ENCODE measurements at places on chromosomes 5 and 9.

DNA sequence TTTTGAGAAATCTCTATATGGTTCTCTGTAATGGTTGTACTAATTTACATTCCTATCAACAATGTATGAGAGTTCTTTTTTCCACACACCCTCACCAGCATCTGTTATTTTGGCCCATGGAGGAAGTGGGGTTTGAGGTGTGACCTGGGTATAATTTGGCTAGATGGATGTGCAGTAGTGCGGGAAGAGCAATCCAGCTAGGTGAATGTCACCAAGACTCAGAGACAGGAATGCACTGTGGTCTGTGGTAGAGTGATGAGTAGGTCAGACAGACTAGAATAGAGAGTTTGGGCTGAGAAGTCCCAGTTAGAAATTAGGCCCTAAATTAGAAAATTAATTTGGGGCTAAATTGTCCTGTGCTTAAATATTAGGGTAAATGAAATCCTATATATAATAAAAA is 32.8 kb upstream of the PIP5K1B start:
- no peak for DNase-seq

DNA sequence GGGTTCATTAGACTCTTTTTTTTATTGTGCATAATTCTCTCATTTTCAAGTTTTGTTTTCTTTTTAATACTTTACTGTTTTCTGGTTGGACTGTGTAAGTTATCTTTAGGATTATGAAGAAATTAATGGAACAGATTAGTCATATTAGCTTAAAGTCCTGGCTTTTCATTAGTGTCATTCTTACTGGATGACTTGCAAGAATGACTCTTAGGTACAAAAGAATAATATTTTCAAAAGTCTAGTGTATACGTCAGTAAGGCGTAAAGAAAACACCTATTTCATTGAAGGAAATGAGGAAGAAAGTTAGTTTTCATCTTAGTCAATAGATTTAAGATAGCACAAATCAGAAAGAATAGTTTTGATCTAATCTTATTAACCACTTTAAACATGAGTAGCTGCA is 20.4 kb downstream of the UHRF2 start:
- DNase-seq, result no peak

DNA sequence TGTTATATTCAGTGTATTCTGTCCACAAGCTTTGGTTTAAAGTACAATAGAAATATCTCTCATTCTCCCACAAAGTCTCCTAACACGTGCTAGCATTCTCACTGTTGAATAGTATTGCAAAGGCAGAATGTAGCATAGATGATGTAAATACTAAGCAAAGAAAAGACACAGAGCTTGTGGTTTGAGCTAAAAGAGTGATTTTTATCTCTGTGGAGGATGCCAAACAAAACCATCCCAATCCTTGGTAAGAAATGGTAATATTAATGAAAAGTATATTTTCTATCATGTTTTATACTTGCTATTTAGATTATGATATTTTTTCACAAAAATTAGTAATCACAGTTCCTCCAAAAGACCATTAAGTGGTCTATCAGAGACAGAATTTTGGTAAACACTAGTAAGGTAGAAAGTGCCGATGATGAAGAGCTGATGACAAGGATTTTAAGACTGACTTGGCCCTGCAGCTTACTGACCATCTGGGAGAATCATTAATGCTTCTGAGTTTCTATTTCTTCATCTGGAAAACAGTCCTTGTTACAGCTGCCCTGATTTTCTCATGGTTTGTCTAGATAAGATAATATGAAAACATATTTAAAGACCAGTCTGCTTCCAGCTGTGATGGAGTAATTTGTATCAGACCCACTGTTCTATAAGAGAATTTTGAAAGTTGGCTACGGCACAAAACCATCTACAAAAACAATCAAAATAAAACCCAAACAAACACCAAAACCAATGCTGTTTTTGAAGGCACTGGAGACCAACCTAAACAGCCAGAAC is 510.2 kb downstream of the SPATA31D1 start:
- DNase-seq, result peak; percentile 22

DNA sequence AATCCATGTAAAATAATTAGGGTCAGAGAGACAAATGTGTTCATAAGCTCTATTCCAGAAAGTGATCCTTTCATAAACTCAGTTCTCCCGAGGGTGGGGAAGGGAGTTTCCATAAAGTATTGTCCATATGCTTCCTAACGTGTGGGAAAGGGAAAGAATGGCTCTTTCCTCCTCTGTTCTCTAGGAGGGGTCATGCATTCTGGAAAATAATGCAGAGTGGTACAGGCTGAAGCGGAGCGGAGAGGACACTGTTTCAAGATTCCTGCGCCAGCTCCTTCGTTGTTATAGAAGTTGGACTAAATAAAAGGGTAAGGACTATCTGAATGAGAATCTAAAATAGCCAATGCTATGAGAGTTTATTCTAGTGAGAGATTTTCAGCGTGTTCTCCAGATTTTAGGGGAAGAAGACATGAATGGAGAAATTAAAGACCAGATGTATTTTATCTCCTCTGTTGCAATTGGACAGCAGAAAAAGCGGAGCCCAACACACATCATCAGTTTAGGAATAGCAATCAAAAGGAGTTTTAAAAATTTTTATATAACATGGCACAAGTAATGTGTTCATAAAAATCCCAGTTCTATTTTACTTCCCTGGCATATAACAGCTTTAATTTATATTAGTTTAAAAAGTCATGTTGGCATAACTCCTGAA is 166.9 kb upstream of the MPDZ start:
- no peak for DNase-seq

DNA sequence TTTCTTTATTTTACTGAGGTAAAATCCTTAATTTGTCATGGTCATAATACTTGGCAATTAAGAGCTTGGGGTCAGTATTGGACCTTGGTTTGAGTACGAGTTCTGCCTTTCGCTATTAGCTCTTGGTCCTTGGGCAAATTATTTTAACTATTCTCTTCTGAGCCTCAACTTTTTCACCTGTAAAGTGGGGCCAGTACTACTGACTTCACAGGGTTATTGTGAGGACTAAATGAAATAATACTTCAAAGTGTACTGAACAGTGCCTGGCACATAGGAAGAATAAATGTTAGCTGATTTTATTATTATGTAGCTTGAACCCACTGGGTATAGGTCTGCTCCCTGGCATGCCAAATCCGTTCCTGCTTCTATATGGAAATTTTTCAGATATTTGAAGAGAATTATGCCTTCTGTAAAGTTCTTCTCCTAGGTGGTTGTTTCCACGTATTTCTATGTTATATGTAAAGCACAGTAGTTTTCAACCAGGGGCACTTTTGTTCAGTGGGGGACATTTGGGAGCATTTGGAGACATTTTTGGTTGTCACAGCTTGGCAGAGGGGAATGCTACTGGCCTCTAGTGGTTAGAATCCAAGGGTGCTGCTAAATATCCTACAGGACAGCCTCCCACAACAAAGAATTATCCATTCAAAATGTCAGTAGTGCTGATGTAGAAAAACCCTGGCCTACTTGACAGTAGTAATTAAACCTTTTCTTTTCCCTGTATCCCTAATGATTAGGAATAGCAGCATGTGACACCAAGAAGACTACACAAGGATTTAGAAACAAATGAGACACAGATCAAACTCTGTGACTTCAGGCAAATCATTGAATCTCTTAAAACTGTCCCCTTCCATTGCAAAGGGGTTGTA is 4.5 kb downstream of the RCL1 start:
- DNase-seq, result peak; percentile 61

GRCh38 chr5:178383301-178383918 is 150.8 kb upstream of the PHYKPL start:
- DNase-seq, result no peak

DNA sequence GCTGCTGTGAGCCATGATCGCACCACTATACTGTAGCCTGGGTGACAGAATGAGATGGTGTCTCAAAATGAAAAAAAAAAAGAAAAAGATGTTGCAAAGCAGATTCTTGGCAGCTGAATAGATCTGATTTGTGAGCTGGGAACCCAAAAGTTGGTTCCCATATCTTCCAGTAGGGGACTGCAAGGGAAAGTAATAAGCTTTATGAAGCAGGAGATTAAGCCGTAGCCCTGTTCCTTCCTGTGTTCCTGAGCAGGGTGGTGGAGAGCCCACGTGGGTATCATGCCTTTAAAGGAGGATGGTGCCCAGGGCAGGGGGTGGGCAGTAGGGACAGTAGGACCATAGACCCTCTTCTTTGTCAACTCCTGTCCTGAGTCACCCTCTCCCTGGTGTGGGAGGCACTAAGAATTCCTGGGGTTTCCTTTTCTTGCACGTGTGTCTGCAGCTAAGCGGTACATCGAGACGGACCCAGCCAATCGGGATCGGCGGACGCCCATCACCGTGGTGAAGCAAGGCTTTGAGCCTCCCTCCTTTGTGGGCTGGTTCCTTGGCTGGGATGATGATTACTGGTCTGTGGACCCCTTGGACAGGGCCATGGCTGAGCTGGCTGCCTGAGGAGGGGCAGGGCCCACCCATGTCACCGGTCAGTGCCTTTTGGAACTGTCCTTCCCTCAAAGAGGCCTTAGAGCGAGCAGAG is 37.9 kb downstream of the STOM start:
- peak; percentile 59 for DNase-seq

GRCh38 chr9:98808411-98808815 is 943 bp downstream of the GALNT12 start:
- DNase-seq, result no peak

DNA sequence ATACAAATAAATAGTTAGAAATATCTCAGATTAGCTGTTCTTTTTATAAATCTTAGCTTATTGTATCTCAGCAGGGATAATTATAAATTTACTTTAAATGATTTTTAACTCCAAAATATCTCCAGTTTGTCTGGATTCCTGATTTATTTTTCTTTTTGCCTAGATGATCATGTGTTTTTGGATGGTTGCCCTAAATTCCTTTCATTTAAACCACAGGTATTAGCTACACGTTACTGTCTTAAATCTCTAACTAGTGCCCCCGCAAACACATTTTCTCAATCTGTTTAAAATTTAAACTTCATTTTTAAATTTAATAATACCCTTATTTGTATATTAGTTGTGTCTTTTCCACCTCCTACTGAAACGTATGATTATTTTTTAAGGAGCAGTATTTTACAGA is 5.6 kb downstream of the FER start:
- DNase-seq, result no peak

DNA sequence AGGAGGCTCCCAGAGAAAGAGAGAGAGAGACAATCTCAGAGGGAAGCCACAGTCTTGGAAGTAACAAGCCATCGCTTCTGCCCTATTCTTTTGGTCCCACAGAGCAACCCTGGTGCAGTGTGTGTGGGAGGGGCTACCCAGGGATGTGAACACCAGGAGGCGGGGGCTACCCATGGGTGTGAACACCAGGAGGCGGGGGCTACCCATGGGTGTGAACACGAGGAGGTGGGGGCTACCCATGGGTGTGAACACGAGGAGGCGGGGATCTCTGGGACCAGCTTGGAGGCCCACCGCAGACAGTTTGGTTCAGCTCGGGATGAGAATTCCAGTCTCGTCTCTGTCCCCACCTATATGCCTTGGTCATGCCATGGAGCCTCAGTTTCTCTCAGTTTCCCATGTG is 44.9 kb downstream of the HMCN2 start:
- DNase-seq, result no peak

GRCh38 chr5:29930316-29930715 is 1263.2 kb upstream of the CDH6 start:
- DNase-seq, result peak; percentile 2

DNA sequence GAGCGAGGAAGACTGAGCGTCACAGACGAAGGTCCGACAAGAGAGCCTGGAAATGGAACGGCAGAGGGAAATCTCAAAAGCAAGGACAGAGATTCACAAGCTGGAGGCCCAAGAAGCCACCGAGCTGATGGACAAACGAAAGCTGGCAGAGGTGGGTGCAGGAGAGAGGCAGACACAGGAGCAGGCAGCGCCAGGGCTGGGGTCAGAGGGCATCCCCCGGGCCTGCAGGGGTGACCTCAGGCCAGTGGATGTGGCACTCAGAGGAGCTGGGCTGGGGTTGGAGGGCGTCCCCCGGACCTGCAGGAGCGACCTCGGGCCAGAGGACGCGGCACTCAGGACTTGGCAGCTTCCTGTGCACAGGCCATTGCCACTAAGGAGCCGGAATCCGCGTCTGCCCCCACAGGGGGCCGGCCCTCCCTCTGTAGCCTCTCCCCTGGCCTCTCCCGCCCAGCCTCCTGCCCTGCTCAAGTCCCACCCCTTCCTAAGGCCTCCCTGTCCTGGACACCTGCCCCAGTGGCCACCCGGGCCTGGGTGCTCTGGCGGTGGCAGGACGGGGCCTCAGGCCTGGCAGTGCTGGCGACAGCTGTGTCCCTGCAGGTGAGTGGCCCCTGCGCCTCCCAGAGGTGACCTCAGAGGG is 40.4 kb downstream of the EXD3 start:
- DNase-seq, result no peak

All from NCI-H82 (cell line).